ENCODE measurements at places on chromosomes 6 and 20. TPM values are rescaled to one million over a fixed set of nuclear protein-coding genes. Genes with fewer than 3 reads are reported as not detected.

Gene ECHDC1
- 59.9 TPM for total RNA-seq

Gene XKR7
- 4.5 TPM for total RNA-seq

DNA sequence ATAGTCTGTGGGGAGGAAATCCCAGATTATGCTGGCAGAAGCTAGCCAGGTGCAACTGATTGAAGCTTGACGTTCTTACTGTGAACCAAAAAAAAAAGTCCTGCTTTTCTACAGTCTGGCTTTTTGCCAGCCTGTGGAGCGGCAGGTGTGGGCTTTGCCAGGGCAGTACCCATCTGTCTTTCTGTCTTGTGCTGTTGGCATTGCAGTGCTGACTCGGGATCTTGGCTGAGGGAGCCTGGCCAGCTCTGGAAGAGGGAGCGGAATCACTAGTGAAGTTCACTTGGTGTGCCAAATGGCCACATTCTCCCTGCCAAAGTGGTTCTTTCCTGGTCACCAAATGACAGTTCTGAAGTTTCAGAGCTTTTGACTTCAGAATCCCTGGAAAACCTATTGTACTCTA, 5.0 kb downstream of the KIF3B start:
- no peak for DNase-seq

GRCh38 chr6:114435985-114436384, 93.2 kb upstream of the HS3ST5 start:
- no peak for DNase-seq

DNA sequence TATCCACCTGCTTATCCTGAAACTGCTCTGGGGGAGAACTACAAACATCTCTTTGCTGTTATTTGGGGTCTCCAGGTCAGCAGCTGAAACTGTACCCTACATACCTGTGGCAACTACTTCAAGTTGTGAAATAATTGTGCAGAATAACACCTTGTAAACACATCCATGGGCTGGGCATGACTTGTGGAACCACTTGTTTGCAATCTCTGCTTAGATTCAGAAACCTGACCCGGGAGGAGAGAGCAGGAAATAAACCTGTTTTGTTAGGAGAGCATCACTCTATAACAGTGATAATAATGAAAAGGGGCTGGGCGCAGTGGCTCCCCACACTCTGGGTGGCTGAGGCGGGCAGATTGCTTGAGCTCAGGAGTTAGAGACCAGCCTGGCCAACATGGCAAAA, 183.1 kb downstream of the NFATC2 start:
- DNase-seq = no peak

DNA sequence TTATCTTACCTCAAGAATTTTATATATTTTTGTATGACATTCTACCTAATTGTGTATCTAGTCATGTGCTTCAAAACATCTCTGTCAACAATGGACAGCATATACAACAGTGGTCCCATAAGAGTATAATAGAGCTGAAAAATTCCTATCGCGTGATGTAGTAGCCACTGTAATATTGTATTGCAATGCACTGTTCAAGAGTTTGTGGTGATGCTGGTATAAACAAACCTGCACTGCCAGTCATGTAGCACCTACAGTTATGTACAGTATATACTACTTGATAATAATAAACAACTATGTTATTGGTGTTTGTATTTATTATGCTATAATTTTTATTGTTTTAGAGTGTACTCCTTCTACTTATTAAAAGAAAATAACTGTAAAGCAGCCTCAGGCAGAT, 672.7 kb downstream of the CD109 start:
- no peak for DNase-seq

Data from neural crest cell (in vitro differentiated cells).